ENCODE measurements at places on chromosomes 2 and 18.

DNA sequence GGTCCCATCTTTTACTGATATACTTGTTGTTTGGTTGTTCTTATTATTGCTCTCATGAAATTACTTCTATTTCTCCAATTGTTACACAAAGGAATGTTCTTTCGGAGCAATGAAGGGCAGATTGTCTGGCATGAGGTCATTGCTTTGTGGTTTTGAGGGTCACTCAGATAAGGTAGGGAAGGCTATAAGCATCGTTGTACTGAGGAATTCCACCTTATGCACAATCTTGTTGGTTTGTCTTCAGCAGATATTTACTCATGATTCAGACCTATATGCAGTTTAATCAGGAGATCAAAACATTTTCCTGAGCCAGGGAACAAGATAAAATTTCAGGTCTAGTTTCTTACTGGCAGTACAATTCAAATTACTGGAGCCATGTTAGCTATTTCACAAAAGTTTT, 163.0 kb upstream of the SPHKAP start:
- no peak for DNase-seq

- no peak for DNase-seq
Measured at GRCh38 chr2:7201851-7202250, 284.6 kb downstream of the RNF144A start.

GRCh38 chr2:132372276-132372675, 44.3 kb upstream of the GPR39 start:
- no peak for DNase-seq

GRCh38 chr18:46236156-46236555, 132.0 kb downstream of the HAUS1 start:
- DNase-seq: no peak

GRCh38 chr18:65547046-65547445, 203.8 kb upstream of the CDH7 start:
- no peak for DNase-seq

DNA sequence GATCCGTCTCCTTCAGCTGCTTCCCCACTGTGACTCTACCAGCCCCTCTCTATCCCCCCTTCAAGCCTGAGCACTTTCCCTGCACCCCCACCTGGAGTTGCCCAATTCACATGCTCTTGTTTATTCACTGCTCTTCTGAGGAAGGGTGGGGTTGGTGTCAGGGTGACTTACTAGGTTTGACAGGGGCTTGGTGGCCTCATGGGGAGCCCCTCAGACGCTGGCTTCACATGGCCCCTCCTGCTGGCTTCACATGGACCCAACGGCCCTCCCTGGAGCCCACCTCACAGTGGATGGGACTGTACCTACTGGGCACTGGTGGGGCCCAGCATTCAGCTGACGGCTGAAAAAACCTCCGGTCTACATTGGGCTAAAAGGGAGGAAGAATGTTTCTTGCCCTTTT, 16.7 kb upstream of the MRPL33 start:
- DNase-seq: no peak

- DNase-seq: no peak
Measured at GRCh38 chr18:78986018-78986481, 6.4 kb downstream of the SALL3 start.

- no peak for DNase-seq
Measured at GRCh38 chr2:181723731-181724130, 43.4 kb upstream of the NEUROD1 start.

GRCh38 chr2:8552293-8552801, 129.5 kb upstream of the ID2 start:
- DNase-seq: no peak

GRCh38 chr2:128727914-128728313, 409.2 kb upstream of the HS6ST1 start:
- DNase-seq: no peak

- no peak for DNase-seq
Measured at GRCh38 chr18:582465-582864, 2.3 kb downstream of the CETN1 start.

DNA sequence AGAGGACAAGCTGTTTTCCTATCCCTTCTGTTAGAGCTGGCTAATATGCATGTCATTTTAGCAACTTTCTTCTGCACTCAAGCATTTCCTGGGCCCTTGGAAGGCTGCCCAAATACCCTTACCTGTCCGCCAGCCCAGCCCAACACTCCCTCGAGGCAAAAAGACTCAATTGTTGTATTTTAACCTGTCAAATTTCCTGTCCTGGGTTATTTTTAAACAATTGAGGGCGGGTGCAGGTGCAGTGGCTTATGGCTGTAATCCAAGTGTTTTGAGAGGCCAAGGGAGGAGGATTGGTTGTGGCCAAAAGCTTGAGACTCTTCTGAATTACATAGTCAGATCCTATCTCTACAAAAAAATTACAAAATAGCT, 125.0 kb upstream of the ARHGAP28 start:
- no peak for DNase-seq

- no peak for DNase-seq
Measured at GRCh38 chr2:68157002-68157401, 686 bp upstream of the PNO1 start.

DNA sequence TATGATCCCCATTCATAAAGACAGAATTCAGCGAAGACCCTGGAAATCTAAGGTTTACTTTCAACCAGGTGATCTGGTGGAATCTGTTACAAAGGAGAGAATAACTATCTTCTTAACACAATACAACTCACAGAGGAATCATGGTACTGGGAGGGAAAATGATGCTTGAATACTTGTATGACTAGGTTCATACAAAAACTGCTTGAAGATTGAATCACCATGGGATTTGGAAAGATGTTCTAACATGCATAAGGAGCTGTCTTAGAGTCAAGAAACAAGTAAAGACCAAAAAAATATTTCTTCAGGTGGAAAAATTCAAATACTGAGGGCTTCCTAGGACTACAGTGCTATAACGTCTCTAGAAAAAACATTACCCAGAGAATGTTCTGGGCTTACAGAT, 32.2 kb downstream of the COL5A2 start:
- no peak for DNase-seq

GRCh38 chr2:237474442-237474911, 12.6 kb upstream of the MLPH start:
- no peak for DNase-seq

- no peak for DNase-seq
Measured at GRCh38 chr2:217256251-217256650, 396.4 kb upstream of the TNP1 start.

GRCh38 chr2:31739161-31739560, 158.4 kb upstream of the SRD5A2 start:
- no peak for DNase-seq

GRCh38 chr2:147351784-147352183, 493.0 kb upstream of the ACVR2A start:
- no peak for DNase-seq

- no peak for DNase-seq
Measured at GRCh38 chr18:77733292-77733903, 483.8 kb downstream of the GALR1 start.

- no peak for DNase-seq
Measured at GRCh38 chr2:7726989-7727388, 809.8 kb downstream of the RNF144A start.

- no peak for DNase-seq
Measured at GRCh38 chr2:11870584-11870983, 124.2 kb downstream of the LPIN1 start.

- DNase-seq: no peak
Measured at GRCh38 chr2:188443207-188443606, 151.5 kb downstream of the GULP1 start.

DNA sequence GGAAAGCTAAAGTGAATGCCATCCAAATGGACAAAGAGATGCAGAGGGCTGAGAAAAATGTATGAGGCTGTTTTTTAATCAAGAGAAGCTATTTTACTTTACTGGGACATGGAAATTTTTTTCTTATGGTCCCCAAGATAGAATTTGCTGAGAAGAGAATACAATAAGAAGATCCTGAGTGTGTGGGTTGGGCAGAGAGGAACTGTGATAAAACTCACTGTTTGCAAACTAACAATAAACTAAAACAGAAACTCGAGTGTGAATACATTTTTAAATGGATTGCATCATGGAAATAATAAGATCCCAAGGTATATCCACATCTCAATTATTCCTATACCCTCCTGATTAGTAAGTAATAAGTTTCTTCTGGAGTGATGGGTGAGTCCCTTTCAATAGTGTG, 4.4 kb downstream of the NEB start:
- DNase-seq: no peak

DNA sequence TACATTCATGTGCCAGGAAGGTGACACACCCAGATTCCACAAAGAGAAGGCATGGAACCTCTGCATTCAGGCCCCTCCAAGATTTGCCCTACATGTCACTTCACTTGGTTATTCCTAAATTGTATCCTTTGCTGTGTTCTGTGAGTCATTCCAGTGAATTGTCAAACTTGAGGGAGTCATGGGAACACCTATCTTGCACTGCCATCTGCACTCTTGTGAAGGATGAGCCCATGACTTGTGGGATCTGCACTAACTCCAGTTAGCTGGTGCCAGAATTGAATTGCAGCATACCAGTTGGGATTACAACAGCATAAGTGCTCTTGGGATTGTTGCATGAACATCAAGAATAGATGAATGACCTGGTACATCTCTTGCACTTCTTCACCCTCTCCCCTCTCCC, 1288.0 kb upstream of the ZEB2 start:
- no peak for DNase-seq

DNA sequence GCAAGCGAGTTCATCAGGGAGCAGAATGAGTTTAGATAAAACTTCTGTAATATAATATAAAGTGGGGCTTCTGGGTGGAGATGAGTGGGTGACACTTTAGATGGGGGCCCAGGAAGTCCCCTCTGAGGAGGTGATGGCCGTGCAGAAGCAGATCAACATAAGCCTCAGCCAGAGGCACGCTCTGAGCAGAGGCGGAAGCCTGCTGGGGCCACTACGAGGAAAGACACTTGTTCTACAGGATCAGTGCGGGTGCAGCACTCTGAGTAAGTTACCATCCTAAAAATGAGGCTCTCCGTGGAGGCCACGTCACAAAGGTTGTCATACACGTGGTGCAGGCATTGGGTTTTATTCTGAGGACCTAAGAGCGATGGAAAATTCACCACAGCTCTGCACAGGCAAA, 22.3 kb downstream of the TMEM18 start:
- DNase-seq: no peak

GRCh38 chr2:16623031-16623430, 42.6 kb downstream of the CYRIA start:
- no peak for DNase-seq

DNA sequence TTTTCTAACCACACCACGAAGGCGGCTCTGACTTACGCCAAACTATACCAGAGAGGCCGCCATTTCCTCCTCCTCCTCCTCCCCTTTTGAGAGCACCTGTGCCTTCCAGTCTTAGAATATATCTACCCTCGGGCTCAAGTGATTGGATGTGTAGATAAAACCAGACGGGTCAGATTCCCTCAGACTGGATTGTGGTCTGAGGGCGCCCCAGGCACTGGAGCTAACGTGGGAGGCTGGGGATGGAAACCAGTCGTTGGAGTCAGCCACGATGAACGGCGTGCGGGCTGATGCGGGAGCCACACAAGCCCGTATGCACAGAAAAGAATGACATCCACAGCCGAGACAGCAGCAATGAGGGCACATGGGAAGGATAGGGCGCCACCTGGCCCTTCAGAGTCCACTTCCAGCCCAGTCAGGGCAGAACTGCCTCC, 12.3 kb upstream of the ODC1 start:
- no peak for DNase-seq

GRCh38 chr2:231189571-231190495, 8.6 kb upstream of the ARMC9 start:
- DNase-seq: no peak

- DNase-seq: no peak
Measured at GRCh38 chr18:70380915-70381896, 92.4 kb downstream of the SOCS6 start.

DNA sequence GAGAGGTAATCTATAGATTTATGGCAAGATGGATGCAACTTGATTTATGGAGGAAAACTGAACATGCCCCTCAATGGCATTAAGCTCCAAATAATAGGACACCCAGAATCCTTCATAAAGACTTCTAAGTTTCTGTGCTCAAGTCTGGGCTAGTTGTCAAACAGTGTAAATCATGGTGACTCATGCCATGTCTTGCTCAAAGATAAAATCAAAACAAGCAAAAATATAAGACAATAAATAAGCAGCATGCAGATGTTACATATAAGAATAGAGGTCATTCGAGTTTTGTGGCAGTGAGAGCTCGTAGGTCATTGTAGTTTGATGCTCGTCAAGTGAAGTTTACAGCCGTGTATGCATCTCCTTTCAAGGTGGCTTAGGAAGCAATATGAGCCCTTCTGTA, 403.2 kb downstream of the THSD7B start:
- DNase-seq: no peak

GRCh38 chr2:219168526-219168925, 1.3 kb downstream of the SLC23A3 start:
- DNase-seq: no peak

DNA sequence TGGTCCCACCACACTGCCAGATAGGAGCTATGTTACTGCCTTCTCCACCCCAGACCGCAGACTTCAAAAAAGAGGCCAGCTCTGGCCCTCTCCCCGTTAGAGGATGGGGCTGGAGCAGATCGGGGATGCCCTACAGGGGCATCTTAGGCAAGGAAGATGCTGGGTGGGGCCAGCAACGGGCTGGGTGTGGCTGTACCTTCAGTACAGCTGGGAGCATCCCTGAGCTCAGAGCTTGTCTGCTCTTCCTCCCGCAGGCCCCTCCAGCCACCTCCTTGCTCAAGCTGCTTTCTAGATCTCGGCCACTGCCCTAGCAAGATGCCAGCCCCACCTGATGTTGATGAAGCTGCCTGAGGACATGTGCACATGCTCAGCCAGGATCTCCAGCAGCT, 9.8 kb downstream of the PTPRN start:
- DNase-seq: no peak

DNA sequence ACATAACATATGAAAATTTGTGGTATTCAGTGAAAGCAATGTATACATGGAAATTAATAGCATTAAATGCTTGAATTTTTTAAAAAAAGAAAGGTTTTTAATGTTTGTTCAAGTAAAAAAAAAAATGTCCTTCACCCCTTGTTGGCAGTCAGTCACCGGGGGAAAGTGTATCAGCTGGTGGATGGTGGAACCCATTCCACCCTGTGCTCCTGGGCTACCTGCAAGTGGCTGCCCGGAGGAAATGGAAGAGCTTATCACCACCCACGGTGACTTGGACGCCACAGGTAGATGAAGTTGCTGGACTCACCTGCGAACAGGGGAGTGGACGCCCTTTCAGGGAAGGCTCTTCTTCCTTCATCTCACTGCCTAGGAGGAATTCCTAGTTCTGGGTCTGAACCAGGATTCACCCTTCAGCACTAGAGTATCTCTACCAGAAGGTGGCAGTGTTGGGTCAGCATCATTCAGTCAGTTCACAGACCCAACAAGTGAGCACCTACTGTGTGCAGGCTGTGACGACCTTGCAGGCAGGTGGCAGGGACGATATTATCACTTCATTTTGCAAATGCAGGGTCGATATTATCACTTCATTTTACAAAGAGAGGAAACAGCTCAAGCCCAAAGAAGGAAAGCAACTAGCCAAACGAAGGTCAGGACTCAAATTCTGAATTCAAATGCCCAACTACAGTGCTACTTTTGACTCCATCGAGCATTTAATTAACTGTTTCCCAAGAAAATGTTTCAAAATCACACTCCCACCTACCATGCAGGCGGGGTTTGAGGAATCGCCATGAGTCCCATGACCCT, 35.8 kb downstream of the CIB4 start:
- DNase-seq: no peak
